Breast epithelium (tissue), 4 donors: ENCODE measurements at places on chromosomes 7 and 10. TPM values are rescaled to one million over a fixed set of nuclear protein-coding genes. Genes with fewer than 3 reads are reported as not detected.

GRCh38 chr10:69631566-69631965 is 1.5 kb downstream of the FAM241B start:
- no peak for DNase-seq

DNA sequence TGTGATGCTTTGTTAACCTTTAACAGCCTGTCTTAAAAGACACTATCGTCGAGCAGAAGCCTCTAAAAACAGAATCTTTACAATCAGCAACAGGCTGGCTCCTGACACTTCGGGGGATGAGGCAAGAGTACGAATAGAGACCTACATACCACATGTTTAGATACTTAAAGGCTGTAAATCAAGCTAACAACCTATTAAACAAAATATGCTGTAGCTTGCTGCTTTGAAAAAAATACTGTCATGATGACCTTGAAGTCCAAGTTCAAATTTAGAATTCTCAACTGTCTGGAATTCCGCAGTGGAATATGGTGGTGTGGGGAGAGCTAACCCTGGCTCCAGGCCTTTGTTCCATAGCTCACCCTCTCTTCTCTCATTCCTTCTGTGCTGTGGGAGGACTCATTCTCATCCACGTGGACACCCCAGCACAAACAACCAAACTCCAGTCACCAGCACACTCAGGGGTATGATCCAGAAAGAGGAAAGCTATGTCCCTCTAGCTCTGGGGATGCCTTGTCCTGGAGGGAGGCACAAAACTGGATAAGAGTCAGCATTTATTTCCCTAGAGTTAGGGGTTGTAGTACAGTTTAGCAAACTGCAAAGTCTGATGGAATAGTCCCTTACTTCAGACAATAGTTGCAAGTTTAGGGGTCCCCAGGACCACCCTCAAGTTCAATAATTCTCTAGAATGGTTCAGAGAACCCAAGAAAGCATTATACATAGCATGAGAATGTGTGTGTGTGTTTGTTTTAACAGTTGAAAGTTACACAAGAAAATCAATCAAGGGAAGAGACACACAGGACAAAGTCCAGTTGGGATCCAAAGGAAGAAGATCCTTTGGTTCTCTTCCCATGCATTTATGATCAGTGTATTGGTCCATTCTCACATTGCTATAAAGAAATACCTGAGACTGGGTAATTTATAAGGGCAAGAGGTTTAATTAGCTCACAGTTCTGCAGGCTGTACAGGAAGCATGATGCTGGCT is 196.1 kb upstream of the SVIL start:
- no peak for DNase-seq

GRCh38 chr10:92242910-92243671 is 47.8 kb downstream of the CPEB3 start:
- peak; percentile 58 for DNase-seq

GRCh38 chr10:33453081-33454025 is 118.9 kb upstream of the NRP1 start:
- no peak for DNase-seq

- no peak for DNase-seq
Observed at GRCh38 chr7:100914879-100915447, 19.3 kb upstream of the ACHE start.

GRCh38 chr7:22651036-22651435 is 76.0 kb upstream of the IL6 start:
- no peak for DNase-seq

- DNase-seq = no peak
Observed at GRCh38 chr7:10767771-10768170, 205.9 kb upstream of the PHF14 start.

Gene SPDYE8
- total RNA-seq = not detected

Gene GOLGA7B
- 0.59 TPM for total RNA-seq

Gene ZPBP
- total RNA-seq = not detected

Gene ZNF32
- 53.1 TPM for total RNA-seq

Gene LRRD1
- total RNA-seq = not detected

Gene MRPL43
- total RNA-seq = 75.4 TPM

Gene C10orf67
- total RNA-seq = 0.29 TPM

Gene PLPP4
- total RNA-seq = not detected
